ENCODE measurements at places on chromosomes 7 and 10. TPM values are rescaled to one million over a fixed set of nuclear protein-coding genes. Genes with fewer than 3 reads are reported as not detected.
A peak's percentile ranks its signal among the peaks of the same experiment; 100 is the strongest.

- DNase-seq: peak; percentile 99
Observed at GRCh38 chr10:62384057-62384446, 9.9 kb downstream of the ZNF365 start.

DNA sequence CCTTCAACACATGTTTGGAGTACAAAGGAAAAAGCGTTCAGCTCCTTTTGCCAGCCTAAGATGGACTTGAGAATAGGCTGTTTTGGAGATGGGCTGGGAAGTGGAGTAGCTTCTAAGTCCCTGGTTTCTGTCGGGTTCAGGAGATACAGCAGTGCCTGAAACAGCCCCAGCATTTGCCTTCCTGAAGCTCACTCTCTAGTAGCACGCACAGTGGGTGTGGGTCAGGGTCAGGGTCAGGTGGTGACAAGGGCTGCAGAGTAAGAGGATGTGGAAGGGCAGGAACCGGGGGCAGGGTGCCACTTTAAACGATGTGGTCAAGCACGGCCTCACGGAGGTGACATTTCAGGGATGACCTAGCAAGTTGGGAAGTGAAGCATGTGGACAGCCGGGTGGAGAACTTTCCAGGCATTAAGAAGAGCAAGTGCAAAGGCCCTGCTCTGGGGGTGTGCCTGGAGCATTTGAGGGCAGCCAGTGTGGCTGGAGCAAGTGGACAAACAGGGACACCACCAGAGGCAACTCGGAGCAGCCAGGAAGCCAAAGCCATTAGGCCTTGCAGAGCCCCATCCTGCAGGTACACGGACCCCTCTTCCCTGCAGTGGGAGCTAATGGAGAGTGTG, 382.2 kb upstream of the ZMIZ1 start:
- no peak for DNase-seq

- DNase-seq: no peak
Observed at GRCh38 chr10:72006026-72006425, 41.8 kb downstream of the CHST3 start.

- DNase-seq: no peak
Observed at GRCh38 chr10:78351809-78352208, 318.1 kb downstream of the RPS24 start.

The POLR2J gene
- total RNA-seq: 50.2 TPM

The OPN4 gene
- 0.23 TPM for total RNA-seq

The C10orf53 gene
- not detected for total RNA-seq

GRCh38 chr7:132100981-132101380, 475.3 kb downstream of the PLXNA4 start:
- no peak for DNase-seq

DNA sequence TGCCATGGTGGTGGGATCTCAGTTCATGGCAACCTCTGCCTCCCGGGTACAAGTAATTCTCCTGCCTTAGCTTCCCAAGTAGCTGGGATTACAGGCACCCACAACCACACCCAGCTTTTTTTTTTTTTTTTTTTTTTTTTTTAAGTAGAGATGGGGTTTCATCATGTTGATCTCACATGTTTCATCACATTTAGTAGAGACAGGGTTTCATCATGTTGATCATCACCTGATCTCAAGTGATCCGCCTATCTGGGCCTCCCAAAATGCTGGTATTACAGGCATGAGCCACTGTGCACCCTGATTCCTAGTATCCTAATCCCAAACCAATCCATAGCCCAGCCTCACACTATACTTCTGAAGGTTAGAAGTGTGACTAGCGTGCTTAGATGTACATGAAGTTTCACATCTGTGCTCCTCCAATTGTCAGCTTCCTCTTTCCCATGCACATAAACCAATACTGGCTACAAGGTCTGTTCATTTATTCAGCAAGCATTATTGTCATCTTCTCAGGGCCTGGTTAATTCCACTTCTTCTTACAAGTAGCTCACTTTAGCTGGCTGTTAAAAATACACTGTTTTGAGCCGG, 6.8 kb upstream of the NAT16 start:
- no peak for DNase-seq

GRCh38 chr7:132580717-132581285, 4.5 kb upstream of the PLXNA4 start:
- DNase-seq: peak; percentile 47

DNA sequence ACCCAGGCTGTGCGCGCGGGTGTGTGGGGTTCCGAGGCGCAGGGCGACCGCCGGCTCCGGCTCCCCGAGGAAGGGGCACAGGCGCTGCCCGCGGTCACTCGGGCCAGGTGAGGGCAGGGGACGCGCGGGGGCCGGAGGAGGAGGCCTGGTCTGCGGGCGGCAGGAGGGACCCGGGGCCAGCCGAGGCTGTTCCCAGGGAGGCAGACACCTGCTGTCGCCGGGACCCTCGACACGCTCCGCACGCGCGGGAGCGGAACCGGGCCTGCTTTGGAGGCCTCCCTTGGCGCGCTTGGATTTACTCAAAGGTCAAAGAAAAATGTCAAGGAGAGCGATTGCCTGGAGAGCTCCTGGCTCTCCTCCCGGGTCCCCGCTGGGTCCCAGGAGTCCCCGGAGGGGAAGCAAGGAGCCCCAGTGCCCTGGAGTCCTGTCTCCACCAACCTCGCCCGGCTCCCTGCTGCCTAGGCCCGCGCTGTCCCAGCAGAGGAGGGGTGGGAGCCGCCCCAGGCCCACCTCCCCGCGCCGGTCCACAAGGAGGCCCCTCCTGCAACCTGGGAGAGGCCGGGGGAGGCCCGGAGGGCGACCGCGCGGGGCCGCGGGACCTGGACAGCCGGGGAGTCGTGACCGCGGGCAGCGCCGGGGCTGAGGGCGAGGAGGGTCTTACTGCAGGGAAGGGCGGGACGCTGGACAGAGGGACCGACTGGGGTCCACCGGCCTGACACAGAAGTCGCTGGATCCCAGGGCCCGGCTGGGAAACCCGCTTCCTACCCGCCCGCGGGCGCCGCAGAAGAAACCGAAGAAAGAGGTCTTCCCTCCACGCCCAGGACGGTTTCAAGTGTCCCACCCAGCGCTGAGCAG, 348.9 kb downstream of the DNAJB6 start:
- no peak for DNase-seq

- no peak for DNase-seq
Observed at GRCh38 chr10:131644864-131645658, 255.7 kb upstream of the PPP2R2D start.

DNA sequence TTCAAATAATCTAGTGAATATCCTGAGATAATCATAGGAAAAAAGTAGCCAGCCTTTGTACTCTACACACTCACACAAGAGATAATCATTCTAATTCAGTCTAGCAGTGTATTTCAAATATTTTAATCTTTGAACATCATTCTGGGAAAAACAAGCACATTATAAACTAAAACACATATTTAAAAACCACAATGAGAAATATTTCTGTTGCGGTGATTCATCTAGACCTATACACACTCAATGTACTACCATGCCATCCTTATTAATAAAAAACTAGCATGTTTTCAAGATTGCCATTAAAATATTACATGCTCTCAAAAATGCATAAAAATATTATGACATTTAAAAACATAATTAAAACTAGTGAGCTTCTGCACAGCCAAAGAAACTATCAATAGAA, 11.8 kb downstream of the COG5 start:
- no peak for DNase-seq

DNA sequence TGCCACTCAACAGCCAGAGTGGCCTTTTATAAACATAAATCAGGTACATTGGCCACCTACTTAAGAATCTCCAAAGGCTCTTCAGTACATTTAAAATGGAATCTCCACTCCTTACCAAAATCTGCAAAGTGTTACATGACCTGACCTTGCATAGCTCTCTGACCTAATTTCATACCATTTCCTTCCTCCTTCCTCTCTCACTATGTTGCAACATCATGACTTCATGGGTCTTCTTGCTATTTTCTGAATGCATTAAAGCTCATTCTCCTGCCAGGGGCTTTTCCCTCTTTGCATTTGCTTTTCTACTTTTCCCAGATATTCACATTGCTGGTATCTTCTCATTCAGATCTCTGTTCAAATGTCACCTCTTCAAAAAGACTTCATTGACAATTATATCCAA, 22.1 kb upstream of the PPP1R17 start:
- DNase-seq: no peak

The ACHE gene
- total RNA-seq: 0.35 TPM

DNA sequence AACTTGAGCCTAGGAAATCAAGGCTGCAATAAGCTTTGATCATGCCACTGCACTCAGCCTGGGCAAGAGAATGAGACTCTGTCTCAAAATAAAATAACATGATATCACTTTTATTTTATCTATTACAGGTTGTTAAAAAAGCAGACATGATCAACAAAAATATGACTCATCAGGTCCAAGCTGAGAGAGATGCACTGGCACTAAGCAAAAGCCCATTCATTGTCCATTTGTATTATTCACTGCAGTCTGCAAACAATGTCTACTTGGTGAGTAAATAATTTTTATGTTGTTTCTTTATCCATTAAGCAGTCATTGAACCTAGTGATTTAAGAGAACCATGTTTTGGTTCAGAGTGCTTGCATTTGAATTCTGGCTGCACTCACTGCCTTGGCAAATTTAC, 3.3 kb downstream of the MASTL start:
- DNase-seq: no peak

- DNase-seq: no peak
Observed at GRCh38 chr7:131896165-131896863, 339.9 kb upstream of the PODXL start.

- DNase-seq: no peak
Observed at GRCh38 chr10:74542077-74542476, 284.3 kb upstream of the KAT6B start.

DNA sequence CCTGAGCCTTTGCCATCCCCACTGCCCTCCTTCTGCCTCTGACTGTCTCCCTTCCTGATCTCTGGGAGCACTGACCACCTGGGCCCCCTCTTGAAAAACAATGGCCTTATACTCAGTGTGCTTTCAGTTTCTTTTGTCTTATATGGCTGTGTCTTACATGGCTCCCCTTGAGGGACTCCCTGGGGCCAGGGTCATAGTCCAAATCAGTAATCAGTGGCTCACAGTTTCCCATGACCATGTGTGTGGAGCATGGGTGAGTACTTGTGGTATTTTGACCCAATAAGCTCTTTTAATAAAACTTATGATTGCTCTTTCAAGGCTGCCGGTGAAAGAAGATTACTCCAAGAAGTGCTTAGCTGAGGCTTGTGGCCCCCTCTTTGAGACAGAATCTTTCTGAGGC, 62.4 kb upstream of the PCBD1 start:
- no peak for DNase-seq

DNA sequence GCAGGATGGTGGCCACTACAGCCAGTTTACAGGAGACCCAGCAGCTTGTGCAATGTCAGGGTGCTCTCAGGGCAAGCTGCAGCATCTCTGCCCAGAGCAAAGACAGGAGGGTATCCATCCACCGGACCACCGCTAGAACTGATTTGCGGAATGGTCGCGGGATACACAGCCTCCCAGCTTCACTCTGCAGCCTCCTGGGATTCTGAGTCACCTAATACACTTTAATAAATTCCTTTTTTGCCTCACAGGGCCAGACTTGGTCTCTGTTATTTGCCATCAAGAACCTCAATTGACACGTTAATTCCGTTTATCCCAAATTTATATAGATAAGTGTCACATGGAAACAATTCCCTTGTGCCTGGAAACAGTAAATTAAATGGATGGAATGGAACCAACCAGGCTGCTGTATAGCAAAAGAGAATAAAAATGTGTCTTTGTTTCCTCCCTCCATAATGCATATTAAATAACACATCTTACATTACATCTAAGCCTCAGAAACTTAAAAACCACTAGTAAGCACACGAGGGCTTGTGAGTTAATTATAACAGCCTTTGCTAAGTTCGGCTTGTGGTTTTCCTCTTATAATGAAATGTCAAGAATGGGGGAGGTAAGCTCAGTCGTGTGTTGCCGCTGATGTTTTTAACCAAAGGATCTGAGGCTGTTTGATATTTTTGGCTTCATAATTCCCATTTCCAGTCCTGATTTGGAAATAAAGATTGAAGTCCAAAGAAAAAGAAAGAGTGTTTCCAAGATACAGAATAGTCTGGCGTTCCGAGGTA, 52.1 kb downstream of the ADRB1 start:
- no peak for DNase-seq

GRCh38 chr10:114629083-114629823, 28.8 kb downstream of the ABLIM1 start:
- DNase-seq: no peak

DNA sequence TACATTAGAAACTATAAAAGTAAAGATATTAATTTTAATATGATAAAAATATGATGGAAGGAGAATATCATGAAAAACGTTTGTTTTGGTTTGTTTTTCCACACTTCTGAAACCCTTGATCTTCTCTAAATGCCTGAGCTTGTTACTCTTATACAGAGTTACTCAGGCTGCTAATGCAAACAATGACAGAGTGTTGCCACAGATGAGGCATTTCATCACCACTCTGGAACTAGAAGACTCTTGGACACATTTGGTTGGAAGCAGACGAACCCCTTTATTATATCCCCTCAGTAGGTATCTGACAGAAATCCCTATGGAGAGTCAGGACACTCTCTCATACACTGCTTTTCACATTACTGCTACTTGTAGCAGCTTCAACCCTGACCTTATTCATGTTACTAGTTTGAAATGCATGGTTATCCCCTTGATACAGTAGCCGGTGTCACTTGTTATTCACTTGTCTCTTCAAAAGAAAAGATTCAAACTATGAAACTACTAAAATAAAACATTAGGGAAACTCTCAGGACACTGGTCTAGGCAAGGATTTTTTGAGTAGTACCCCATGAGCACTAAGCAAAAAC, 66.9 kb downstream of the SEMA3C start:
- DNase-seq: no peak

DNA sequence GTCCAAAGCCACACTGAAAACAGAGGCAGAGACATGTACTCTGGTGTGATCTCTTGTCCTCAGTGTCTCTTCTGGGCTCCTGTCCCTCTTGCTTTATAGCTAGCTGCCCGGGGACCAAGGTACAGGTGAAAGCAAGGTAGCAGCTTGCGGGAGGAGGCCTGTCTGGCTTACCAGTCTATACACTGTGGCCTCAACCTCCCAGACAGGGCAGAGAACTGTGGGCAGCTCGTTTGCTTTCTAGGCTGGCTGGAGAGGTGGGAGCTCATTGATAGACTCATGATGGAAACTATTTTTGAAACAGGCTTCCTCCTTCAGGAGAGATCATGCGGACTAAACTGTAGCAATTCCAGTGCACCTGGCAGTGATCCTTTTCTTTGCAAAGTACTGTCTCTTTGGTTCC, 4.6 kb downstream of the CYREN start:
- no peak for DNase-seq

DNA sequence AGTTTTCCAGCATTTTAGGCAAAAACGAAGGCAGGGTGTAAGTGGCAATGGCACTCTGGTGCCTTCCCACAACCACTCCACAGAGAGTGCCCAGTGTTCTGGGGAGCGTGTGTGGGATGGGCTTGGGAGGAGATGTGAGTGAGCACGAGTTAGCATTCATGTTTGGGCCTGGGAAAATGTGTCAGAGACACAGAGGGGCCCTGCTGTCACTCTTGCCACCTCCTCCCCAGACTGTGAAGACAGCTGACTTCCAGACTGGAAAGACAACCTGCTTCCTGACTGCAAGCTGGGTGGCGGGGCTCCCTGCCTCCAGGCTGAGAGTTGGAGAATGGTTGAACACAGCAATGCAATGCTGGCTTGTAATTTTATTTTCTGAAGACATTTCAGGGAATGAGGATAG, 454.5 kb upstream of the ZMIZ1 start:
- DNase-seq: no peak

- DNase-seq: no peak
Observed at GRCh38 chr10:130177250-130177649, 41.1 kb downstream of the GLRX3 start.

The MYOZ1 gene
- total RNA-seq: 0.22 TPM

- DNase-seq: no peak
Observed at GRCh38 chr10:113854761-113855588, 514 bp downstream of the NHLRC2 start.

- no peak for DNase-seq
Observed at GRCh38 chr10:78194050-78194449, 160.4 kb downstream of the RPS24 start.

- DNase-seq: no peak
Observed at GRCh38 chr10:27372095-27372494, 131.5 kb upstream of the ACBD5 start.

Data from PC-9 (cell line).